CD4-positive, alpha-beta T cell treated with Interleukin-15 for 4 hours (primary cell): ENCODE measurements at places on chromosomes 1 and 21.

DNA sequence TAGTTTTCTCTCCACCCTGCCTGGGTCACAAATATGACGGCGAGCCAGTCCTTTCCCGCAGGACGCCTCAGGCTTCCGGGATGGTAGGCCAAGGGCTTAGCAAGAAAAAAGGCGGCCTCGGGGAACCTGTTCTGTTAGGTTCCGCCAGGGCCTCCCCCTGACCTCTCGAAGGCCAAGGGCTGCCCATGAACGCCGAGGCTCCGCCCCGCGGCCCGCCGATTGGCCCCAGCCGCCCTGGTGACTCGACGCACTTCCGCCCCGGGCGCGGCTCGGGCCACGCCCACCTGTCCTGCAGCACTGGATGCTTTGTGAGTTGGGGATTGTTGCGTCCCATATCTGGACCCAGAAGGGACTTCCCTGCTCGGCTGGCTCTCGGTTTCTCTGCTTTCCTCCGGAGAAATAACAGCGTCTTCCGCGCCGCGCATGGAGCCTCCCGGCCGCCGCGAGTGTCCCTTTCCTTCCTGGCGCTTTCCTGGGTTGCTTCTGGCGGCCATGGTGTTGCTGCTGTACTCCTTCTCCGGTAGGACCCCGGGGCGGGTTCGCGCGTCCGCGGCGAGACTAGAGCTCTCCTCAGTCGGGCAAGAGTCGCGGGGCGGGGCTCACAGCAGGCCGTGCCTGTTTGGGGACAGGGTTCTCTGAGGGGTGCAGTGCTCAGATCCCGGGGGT is at the start of gene CD46:
CD46 (plus strand) TSS at position 265 of the 666 bp plus-strand sequence; CDS start at position 424, 159 bp downstream.
- DNase-seq, result peak; percentile 92

DNA sequence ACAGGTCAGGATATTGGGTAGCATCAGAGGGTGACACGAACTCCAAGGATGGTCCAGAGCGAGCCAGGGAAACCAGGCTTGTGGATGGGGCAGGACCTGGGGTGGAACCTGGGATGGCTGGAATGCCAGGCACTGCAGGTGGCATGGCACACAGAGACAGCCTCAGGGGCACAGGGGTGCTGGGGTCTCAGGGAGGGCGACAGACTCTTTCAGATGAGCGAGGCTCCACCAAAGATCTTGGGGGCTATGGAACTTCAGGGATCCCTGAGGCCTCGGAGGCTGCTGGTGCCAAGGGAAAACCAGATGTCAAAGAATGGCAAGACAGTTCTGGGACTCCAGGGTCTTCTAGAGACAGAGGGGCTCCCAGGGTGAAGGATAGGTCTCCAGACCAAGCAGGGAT is 21.4 kb downstream of the IGFN1 start:
- no peak for DNase-seq

GRCh38 chr1:112862753-112863426 is 93.1 kb downstream of the SLC16A1 start:
- no peak for DNase-seq

DNA sequence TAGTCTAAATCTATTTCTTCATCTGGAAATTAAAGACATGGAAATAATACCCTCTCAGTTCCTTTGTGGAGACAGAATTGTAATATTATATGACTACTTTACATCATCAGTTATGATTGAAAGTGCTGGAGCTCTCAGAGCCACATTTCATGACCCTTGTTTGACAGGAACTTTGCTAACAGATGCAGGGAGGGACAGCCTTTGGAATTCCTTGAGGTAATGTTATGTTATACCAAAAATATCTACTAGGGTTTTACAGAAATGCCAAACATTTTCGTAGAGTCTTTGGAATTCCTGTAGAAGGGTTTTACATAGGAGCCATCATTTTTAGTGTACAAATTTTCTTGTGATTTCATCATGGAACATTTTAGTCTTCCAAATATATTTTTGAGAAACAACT is 57.4 kb upstream of the ADAMTS5 start:
- DNase-seq, result no peak

- DNase-seq, result no peak
Observed at GRCh38 chr1:162055062-162055461, 14.4 kb upstream of the NOS1AP start.
